MCF 10A (cell line): ENCODE measurements at places on chromosomes 2 and 18.

DNA sequence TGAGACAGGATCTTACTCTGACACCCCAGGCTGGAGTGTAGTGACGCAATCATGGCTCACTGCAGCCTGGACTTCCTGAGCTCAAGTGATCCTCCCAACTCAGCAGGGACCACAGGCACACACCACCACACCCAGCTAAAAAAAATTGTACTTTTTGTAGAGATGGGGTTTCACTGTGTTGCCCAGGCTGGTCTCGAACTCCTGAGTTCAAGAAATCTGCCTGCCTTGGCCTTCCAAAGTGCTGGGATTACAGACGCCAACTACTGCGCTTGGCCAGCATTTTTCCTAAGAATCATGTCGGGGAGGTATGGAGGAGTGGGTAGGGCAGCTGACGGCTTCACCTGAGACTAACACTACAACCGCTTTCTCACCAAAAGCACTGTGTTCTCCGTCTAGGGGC, 50.4 kb downstream of the CYP26B1 start:
- no peak for DNase-seq

DNA sequence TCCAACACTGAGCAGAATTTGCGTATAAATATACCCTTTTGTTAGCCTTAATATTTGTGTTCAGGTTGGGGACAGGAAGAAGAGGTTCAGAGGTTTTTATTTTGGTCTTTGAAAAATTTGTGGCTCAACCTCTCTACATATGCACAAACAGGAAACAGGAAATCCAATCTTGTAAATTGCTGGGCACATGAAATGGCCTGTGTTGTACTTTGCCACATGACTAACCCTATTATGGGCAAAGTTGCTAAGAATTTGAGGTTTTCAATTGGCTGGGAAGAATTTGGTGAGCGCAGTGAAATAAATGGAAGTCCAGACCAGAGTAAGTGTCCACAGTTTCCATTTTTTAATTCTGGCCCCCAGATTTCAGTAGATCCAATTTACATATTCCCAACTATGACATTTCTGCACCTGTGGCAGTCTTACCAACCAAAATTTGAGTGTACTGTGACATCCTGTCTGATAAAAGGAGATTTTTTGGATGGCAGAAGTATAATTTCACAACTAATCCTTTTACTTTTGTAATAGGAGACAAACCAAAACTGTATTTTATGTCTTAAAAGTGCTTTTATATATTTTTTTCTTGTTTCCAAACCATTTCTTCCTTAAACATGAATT, 63.6 kb downstream of the COX7A2L start:
- DNase-seq, result no peak

GRCh38 chr18:73681912-73682311, 465.7 kb downstream of the FBXO15 start:
- no peak for DNase-seq

DNA sequence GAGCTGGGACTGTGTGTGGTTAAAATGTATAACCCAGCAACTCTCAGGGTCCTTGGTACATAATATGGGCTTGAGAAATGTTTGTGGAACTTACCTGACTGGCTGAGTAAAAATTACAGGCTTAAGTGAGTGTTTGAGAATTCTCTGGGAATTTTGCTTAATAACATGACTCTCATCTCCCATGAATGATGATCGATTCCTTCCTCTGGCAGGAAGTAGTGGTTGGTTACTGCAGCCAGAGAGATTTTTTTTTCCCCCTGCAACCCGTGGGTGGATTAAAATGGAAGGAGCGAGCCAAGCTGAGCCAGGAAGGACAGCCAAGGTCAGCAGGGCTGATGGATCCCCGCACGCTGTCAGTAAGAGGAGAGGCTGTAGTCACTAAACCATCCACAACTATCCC, 40.6 kb upstream of the RFX8 start:
- DNase-seq, result peak; percentile 24

- DNase-seq, result no peak
Observed at GRCh38 chr18:47799376-47799775, 131.1 kb downstream of the SMAD2 start.

GRCh38 chr2:55087501-55087900, 37.2 kb upstream of the RTN4 start:
- no peak for DNase-seq

GRCh38 chr2:199581935-199582360, 124.2 kb upstream of the SATB2 start:
- DNase-seq, result no peak

DNA sequence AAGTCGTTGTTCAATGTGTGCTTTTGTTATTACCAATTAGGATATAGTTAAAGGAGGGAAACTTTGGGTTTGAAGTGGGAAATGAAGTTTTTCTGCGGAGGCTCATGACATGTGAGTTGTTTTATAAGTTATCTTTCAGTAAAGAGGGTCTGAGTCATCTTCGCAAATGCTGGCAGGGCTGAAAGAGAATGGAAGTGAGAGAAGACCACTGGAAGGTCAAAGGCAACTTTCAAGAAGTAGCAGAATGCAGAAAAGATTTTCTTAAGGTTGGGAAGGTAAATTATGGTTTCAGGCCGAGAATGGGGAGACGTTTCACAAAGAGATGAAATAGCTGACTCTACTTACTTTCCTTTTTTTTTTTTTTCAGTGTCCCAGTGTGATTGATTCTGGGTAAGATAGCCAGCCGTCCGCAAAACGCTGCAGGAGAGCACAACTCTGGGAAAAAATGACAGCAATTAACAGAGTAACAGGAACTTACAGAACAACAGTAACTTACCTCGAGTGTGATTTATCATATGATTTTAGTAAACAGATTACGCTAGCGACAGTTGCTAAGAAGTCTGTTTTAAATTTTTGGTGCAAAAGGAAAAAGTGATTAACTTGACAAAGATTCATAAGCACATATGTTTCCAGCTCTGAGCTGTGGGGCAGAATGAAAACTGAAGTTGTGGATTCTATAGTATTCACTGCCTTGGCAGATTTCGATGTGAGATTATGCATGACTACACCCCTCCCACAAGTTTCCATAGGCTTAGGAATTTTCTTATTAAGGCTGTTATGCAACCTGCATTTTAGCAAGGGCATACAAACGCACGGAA, 46.8 kb upstream of the ACTR3 start:
- peak; percentile 81 for DNase-seq

GRCh38 chr18:8307960-8308359, 301.3 kb upstream of the RAB12 start:
- no peak for DNase-seq
